Skin of body (tissue), 3 donors: ENCODE measurements at places on chromosomes 4 and X. TPM values are rescaled to one million over a fixed set of nuclear protein-coding genes. Genes with fewer than 3 reads are reported as not detected.

GRCh38 chrX:1242891-1243402 is 25.7 kb upstream of the CSF2RA start:
- no peak for DNase-seq

- no peak for DNase-seq
Observed at GRCh38 chrX:72100824-72101351, 30.8 kb downstream of the RTL5 start.

DNA sequence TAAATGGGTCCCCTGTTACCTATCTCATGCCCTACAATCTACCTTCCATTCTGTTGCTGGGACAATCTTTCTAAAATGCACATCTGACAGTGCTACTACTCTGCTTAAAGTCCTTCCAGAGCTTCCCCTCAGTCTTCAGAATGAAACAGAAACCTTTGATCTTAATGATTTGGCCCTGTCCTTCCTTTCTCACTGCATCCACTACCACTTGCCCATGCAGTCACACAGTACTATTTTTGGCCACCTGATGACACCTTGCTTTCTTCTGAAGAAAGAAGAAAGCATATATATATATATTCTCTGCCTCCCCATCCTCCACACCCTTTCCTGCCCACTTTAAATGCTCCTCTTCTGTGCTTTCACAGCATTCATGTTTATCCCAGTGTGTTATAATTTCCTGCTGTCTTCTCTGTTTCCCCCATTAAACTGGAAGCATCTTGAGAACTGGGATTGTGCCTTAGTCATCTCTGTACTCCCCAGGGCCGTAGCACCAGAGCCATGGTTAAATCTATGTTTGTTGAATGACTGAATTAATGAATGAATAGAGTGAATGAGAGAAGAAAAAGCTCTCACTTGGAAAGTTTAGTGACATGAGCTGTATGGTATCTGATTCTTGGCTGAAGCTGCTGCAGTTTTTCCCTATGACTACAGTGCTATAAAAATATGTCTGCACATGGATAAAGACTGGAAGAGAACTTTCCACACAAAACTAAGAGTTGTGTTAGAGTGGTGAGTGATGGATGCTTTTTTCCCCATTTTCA is 56.2 kb downstream of the RTL9 start:
- DNase-seq, result peak; percentile 57

DNA sequence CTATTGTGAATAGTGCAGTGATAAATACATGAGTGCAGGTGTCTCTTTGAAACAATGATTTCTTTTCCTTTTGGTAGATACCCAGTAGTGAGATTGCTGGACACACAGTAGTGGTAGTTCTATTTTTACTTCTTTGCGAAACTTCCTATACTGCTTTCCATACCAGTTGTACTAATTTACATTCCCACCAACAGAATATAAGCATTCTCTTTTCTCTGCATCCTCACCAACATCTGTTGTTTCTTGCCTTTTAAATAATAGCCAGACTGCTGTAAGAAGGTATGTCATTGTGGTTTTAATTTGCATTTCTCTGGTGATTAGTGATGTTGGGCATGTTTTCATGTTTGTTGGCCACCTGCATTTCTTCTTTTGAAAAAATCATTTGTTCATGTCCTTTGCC is 105.9 kb downstream of the COL4A6 start:
- DNase-seq, result no peak

GRCh38 chr4:108361886-108362285 is 193.2 kb upstream of the LEF1 start:
- no peak for DNase-seq

- DNase-seq, result no peak
Observed at GRCh38 chrX:72393836-72394517, 88.3 kb upstream of the CITED1 start.

DNA sequence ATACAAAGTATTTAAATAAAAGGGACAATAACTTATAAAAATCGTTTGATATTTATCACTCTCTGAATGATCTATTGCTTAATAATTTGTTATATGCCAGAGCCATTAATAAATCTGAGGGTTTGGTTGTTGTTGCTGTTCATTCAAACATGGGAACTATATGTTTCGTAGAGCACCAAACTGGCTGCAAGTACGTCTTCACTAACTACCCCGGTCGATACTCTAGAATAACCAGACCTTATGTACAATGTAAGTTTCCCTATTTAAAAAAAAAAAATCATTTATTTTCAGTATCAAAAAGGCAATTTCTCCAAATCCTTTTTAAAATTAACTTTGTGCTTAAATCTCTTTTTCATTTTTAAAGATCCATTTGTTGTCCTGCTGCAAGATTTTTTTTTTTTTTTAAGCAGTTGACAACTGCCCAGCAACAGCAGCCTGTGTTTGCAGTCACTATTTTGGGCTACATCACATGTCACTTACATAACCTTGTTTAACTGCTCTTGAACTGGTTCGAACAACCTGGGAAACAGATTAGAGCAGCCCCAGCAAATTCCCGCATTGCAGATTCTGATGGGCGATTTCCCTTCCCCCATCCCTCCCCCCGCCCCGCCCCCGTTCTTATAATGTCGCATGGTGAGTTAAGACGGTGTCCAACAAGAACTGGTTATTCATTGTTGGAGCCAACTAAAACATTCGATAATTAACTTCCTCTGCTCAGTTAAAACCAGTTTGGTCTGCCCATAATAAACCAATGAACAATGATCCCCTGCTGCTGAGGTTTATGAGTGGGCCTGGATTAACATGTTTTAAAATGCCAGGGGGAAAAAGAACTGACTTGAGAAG is 238.9 kb downstream of the NR3C2 start:
- no peak for DNase-seq

GRCh38 chr4:10020871-10021652 is at the start of gene SLC2A9:
Gene SLC2A9 (minus strand): TSS chr4:10021497. CDS start chr4:10021429, 68 bp downstream.
- DNase-seq, result no peak

DNA sequence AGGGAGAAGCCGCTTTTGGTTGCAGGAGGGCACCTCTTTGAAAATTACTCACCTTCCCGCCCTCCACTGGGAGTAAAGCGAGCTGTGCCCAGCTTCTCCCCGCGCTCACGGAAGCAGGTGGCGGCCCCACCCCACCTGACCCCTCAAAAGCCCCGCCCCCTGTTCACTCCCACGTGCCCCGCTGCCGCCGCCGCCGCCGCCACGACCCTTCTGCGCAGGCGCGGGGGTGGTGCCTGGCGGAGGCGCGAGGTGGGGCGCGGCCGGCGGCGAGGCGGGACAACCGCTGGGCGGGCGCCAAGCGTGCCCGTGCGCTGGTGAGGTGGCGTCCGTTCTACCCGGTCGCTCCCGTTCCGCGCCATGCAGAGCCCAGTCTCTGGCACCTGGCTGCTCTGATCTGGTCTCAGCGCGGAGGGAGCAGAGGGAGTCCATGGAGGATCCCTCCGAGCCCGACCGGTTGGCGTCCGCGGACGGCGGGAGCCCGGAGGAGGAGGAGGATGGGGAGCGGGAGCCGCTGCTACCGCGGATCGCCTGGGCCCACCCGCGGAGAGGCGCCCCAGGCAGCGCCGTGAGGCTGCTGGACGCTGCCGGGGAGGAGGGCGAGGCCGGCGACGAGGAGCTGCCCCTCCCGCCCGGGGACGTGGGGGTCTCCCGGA is at the start of gene PI4K2B:
PI4K2B (plus strand) TSS at position 297 of the 653 bp plus-strand sequence; CDS start at position 428, 131 bp downstream.
- peak; percentile 26 for DNase-seq

DNA sequence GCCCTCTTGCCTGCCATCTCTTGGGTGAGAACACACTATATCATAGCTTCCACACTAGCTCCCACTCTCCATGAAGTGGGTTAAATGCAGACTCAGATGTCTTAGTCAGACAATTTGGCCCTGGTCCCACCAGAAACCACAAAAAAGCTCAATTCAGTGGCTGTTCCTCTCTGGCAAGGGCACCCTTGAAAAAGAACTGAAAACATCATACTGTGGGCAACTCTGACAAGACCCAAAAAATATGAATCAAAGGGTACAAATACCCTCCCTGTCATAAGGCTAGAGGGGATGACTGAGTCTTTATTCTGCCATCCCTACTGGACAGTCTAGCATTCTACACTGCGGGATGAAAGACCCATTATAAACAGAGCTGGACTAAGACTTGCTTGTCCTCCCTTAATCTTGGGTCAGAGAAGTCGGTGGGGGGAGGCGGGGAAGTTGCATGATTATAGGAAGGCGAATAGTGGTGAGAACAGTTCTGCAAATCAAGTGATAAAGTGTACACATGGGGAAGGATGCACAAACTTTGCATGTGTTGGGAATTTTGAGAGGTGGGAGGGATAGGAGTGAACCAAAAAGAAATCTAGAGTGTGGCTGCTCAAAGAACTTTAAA is 172.1 kb downstream of the OPHN1 start:
- no peak for DNase-seq

DNA sequence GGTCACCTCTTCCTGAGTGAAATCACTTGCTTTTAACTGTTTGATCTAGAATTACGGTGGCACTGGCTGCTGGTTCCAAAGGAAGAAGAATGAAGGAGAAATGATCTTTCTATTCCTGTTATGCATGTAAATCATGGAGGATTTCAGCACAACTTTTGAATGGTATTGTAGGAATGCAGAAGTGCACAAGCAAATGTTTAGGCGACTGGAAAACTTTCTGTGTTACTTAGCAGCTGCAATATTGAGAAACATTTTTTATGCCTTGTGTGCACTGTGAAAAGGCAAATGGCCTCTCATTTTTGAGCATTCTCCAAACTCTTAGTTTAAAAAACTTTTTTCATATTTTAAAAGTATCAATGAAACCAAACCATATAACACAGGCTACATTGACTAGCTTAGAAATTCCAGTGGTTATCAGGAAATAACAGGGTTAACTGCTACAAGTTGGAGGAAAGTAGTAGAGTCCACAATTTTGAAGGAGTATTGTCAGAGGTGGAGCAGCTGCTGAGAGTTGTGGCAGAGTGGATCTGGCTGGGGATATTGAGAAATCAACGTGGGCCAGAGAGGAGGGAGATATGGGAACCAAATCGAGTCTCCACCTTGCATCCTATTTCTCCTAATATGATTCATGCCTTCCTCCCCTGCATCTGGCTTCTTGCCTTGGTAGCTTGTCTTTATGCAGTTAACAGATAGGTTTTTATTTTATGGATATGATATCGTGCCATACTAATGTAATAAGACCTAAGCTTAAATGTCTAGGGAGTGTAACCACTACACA is 32.0 kb upstream of the FHL1 start:
- peak; percentile 62 for DNase-seq

GRCh38 chr4:160284516-160284915 is 1181.6 kb downstream of the RAPGEF2 start:
- DNase-seq, result no peak

GRCh38 chr4:170259631-170260153 is 169.9 kb upstream of the AADAT start:
- DNase-seq, result peak; percentile 69

DNA sequence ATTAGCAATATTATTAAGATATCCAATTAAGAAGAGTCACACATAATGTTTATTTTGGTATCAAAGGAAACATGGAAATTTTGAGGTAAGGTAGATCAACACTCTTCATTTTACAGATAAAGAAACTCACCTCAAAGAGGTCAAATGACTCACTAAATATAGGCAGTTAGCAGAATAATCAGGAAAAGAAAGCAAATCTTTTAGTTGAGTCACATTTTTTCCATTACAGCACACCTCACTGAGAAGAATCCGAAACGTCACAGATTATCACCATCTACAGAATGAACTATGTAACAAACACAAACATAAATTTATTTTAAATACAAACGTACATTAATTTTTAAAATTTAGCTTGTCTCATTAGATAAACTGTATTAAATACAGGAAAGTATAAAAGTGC is 70.1 kb downstream of the TMEM47 start:
- DNase-seq, result no peak

DNA sequence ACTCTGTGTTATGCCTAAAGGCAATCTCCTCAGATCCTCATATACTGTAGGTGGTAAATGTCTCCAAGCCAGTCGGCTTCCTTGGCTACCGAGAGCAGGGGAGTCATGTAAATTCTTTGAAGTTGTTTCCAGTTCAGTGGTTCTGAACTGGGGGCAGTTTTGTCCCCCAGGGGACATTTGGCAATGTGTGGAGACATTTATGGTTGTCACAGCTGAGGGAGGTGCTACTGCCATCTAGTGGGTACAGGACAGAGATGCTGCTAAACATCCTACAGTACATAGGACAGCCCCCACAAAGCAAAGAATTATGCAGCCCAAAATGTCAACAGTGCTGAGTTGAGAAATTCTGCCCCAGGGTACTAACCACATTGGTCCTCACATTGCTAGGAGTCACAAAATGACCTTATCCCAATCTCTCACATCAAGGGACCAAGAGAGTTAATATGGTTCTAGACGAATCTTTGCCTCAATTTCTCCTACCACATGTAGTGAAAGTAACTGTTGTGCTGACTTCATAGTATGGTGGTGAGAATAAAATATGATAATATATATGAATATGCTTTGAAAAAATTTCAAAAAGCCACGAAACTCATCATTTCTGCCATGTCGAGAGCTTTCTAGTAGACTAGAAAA is 104.4 kb upstream of the ARHGAP24 start:
- peak; percentile 27 for DNase-seq

GRCh38 chr4:38176165-38176564 is 216.0 kb downstream of the PTTG2 start:
- DNase-seq, result no peak

DNA sequence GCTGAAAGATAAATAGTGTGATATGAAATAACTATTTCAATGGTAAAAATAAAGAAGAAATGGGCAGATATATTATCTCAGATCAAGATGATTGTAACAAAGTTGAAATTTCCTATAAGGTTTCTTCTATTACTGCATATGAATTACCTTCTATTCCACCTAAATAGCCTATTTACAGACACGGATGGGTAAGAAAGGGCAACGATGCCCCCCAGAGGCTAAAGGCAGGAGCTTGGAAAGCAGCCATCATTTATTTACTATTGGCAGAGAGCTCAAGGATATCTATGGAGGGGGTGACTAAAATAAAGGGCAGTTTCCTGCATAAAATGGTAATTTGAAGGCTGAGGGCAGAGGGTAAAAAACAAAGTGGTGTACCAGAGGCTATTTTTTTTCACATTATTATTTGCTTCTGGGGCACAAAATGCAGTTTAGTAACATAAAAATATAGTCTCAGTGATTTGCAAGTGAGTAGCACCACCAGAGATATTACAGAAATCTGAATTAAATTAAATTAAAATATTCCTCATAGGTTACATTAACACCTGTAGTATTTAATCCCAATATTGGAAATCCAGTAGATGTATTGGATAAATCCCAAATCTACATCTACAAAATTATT is 123.1 kb downstream of the BTC start:
- DNase-seq, result no peak

- DNase-seq, result no peak
Observed at GRCh38 chr4:68372588-68372987, 22.7 kb upstream of the YTHDC1 start.

Gene PAGE2B
- 0.49 TPM for total RNA-seq

Gene MGARP
- not detected for total RNA-seq

Gene C4orf50
- 0.10 TPM for total RNA-seq

Gene AREG
- total RNA-seq, result 28.7 TPM

Gene CPZ
- total RNA-seq, result 14.1 TPM

Gene NIPAL1
- total RNA-seq, result 9.5 TPM

Gene CYBB
- total RNA-seq, result 38.0 TPM

Gene PF4V1
- not detected for total RNA-seq

Gene VEGFD
- 2.6 TPM for total RNA-seq

Gene DMRTC1B
- total RNA-seq, result not detected

Gene RADX
- 2.8 TPM for total RNA-seq

Gene PPP3CA
- 50.4 TPM for total RNA-seq

Gene SGMS2
- total RNA-seq, result 23.0 TPM

Gene ZNF674
- total RNA-seq, result 5.1 TPM
